Activated T-cell treated with anti-CD3 and anti-CD28 coated beads, Interleukin-2, amount 50 U/mL, for 48 hours (primary cell): ENCODE measurements at places on chromosomes 1 and 21.

GRCh38 chr1:60311838-60312237 is 238.3 kb upstream of the C1orf87 start:
- no peak for DNase-seq

- DNase-seq, result peak; percentile 50
These were observed 612.9 kb downstream of the PTPRU start for GRCh38 chr1:29849038-29849750.

GRCh38 chr1:19044975-19045831 is 88.7 kb upstream of the IFFO2 start:
- peak; percentile 38 for DNase-seq

GRCh38 chr1:153466908-153467307 is 6.5 kb upstream of the S100A7 start:
- DNase-seq, result no peak

GRCh38 chr1:14896381-14897079 is 257.0 kb upstream of the TMEM51 start:
- no peak for DNase-seq

DNA sequence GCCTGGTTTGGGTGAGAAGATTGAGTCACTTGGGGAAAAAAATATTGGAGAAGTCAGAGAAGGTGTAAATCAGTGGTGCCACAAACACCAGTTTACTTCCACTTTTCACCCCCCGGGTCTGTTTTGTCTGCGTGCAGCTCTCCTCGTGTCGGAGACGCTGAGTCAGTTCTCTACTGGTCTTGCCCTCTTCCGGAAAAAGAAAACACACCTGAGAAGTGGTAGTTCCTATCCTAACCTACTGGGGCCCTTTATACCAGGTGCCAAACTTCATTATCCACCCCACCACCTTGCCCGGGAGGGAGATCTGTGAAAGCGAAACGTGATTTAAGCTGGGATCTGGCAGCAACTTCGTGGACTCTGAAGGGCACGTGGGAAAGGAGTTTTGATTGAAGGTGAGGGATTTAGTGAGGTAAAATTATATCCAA is 855 bp upstream of the IVNS1ABP start:
- DNase-seq, result peak; percentile 75

GRCh38 chr1:6384962-6385361 is 8.6 kb downstream of the ACOT7 start:
- DNase-seq, result no peak

DNA sequence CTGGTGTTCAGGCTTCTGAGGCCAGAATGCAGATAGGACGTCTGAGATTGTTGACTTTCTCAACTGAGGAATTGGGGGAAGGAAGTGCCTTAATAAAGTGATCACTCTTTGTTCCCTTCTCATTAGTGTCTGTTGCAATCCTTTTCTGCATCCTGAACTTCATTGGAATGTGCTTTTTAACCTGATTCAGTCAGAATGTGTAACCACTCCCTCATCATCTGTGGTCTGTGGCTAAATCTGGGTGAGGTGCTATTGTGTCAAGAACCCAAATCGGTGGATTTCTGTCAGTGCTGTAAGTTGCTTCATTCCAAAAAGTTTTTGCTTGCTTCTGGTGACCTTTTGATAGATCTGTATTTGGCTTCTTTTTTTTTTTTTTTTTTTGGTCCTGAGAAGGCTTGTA is 38.2 kb downstream of the ARID1A start:
- DNase-seq, result no peak

DNA sequence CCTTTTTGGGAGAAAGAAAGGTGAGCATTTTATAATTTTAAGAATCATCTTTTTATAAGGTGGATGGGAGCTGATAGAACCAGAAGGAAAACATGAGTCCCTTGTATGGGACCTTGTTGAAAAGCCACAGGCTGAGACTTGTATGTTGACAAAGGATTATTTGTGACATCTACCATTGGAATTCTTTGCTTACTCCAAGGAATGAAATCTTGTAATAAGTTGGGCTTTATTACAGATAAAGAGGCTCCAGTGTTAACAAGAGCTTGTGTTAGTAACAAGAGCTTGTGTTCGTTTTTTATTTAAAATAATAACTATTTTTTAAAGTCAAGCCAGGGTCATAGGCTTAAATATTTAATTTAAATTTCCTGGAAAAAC is 201.1 kb upstream of the CHRM3 start:
- DNase-seq, result no peak

DNA sequence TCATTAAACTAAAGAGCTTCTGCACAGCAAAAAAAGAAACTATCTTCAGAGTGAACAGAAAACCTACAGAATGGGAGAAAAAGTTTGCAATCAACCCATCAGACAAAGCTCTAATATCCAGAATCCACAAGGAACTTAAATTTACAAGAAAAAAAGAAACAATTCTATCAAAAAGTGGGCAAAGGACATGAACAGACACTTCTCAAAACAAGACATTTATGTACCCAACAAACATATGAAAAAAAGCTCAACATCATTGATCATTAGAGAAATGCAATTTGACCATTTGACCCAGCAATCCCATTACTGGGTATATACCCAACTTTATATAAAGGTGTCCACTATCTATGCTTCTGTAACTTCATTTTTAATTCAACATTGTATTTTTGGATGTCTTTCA is 31.1 kb upstream of the VN1R5 start:
- DNase-seq, result no peak

DNA sequence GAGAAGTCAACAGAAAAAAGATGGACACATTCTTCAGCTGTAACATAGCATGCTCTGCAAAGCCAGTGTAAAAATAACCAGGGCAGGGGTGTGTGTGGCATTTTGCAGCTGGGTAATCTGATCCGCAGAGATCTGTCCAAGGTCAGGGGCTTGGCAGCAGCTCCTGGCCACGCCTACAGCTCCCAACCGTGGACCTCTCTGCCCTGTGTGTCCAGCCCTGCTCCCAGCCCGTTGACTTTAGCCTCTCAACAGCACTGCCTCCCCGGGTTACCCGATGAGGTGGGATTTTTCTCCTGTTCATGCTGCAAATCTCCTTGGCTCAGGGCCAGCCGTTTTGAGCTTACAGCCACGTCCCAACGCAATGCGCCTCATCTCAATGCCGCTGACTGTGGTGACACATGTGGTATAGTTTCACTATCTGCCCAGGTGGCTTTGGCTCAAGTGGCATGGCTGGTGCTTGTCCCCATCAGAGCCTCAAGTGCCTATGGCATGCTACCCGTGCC is 68.1 kb downstream of the VWA5B1 start:
- no peak for DNase-seq

- no peak for DNase-seq
These were observed 406.7 kb downstream of the RWDD3 start for GRCh38 chr1:95640746-95641145.

DNA sequence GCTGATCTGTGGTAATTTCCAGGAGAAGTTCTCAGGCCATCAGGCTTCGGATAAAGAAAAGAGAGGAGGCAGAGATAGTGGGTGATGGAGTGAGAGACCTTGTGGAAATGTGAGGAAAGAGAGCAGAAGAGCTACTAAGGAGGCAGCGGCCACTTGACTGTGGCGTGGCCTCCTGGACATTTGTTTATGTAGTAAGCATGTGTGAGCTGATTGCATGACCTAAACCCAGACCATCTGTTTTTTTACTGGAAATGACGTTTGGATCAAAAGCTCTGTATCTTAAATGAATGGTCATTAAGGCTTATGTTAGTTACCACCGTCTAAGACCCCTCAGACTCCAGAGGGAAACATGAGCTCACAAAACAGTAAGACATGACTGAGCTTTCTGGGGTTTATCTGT is 13.6 kb downstream of the ATP1B1 start:
- no peak for DNase-seq

DNA sequence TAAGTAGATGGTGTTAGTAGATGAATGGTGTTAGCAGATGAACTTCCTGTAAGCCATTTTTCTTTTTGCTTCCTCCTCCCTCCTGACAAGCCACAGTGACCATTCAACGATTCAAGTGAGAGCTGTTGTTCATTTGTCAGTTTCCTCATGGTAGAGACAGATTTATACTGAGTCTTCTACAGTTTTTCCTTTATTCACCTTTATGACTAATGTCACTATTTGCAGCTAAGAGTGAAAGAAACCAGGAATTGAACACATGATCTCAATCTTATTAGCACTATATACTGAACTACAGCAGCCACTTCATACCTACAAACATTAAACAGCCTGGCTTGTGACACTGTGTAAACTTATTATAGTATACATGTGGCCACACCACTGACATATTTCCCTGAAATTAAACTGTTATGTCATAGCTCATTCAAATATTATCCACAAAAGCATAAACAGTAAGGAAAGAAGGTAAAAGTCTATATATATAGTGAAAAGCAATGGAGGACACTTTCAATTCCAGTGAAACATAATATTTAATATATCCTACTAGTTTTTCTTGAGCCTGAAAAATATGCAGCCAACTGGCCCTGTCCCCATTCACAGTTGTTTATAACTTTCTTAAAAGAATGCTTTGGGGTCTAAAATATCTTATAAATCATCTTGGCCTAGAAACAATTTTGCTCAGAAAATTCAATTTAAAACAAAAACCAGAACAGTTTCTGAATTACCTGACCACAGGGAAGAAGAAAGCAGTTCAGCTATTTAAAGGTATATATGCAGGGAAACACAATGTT is 566.9 kb upstream of the ZRANB2 start:
- no peak for DNase-seq

- DNase-seq, result no peak
These were observed 44.2 kb upstream of the ZYG11A start for GRCh38 chr1:52798331-52798730.

- DNase-seq, result no peak
These were observed 86.1 kb upstream of the ADGRL2 start for GRCh38 chr1:81714636-81715035.

- no peak for DNase-seq
These were observed 27.3 kb downstream of the RRP1 start for GRCh38 chr21:43816611-43817071.

DNA sequence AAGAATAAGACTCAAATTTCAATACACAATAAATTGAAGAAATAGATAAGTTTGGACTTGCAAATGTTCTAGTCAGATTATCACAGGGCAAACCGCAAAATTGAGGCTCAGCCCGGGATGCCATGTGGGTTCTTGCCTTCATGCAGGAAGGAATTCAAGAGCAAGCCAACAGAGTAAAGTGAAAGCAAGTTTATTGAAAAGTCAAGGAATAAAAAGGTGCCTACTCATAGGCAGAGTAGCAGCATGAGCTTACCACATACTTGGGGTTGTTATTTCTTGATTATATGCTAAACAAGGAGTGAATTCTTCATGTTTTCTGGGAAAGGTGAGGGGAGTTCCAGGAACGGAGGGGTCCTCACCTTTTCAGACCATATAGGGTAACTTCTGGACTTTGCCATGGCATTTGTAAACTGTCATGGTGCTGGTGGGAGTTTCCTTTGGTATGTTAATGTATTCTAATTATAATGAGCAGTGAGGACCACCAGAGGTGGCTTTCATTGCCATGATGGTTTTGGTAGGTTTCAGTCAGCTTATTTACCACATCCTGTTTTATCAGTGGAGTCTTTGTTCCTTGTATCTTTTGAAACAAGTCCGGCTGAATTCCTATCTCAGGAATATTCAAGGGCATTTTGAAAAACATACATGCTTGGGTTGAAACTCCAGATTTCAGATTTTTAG is 2.0 kb upstream of the OR2AK2 start:
- no peak for DNase-seq

GRCh38 chr1:2471159-2471471 is 5.0 kb upstream of the PLCH2 start:
- no peak for DNase-seq

GRCh38 chr1:209176866-209177430 is 406.6 kb upstream of the CAMK1G start:
- no peak for DNase-seq

GRCh38 chr1:4146101-4146500 is 246.0 kb upstream of the C1orf174 start:
- DNase-seq, result no peak

DNA sequence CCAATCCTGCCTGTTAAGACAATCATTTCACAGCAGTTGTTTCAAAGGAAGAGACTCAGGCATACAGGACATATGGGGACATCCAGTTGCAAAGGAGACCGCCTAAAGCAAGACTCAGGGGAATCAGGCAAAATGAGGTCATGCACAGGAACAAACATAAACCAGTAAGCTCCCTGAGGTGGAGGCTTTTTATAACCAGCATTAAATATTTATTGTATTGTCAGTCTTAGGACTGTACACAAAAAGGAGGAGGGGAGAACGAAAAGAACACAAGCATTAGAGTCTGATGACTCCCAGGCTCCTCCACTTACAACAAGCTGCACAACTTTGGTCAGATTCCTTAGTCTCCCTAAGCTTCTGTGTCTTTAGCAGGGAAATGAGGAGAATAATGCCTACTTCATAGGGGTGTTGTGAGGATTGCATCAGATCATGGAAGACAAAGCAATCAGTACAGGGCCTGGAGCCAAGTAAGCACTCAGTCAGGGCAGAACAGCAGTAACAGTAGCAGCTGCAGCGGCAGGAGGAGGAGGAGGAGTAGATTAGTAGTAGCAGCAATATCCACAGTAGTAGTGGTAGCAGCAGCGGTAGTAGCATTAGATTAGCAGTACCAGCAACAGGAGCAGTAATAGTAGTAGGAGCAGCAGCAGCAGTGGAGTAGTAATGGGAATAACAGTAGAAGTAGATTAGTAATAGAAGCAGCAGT is 54.2 kb upstream of the SPATA6 start:
- no peak for DNase-seq

DNA sequence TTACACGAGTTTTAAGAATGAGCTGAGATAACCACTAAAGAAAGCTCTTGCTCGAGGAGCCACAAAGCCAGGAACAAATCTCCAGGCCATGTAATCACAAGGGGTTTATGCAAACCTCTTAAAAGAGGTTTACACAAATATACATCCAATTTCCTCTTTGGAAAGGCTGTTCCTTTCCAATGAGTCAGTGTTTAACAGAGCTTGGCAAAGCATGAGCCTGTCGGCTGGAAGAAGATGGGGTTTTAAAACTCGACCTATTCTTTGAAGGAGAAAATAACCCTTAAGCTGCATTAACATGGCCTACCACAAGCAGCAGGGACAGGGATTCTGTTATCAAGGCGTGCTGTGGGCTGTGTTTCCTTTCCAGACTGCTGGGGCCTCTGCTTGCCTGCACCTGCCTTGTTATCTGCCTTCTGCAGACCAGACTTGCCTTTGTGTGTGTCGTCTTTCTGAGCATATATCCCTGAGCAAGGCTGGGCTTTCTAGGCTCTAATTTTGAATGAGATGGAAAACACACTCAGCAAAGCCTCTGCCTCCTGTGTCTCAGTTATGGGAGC is 40.6 kb upstream of the CYP2J2 start:
- no peak for DNase-seq

GRCh38 chr1:200738327-200738948 is at the start of gene CAMSAP2:
Gene CAMSAP2, plus strand, starts transcription at chr1:200738893. Its CDS starts 935 bp downstream, at chr1:200739828.
- DNase-seq, result peak; percentile 70

- peak; percentile 15 for DNase-seq
These were observed 2.3 kb upstream of the MSTO1 start for GRCh38 chr1:155607708-155608107.

DNA sequence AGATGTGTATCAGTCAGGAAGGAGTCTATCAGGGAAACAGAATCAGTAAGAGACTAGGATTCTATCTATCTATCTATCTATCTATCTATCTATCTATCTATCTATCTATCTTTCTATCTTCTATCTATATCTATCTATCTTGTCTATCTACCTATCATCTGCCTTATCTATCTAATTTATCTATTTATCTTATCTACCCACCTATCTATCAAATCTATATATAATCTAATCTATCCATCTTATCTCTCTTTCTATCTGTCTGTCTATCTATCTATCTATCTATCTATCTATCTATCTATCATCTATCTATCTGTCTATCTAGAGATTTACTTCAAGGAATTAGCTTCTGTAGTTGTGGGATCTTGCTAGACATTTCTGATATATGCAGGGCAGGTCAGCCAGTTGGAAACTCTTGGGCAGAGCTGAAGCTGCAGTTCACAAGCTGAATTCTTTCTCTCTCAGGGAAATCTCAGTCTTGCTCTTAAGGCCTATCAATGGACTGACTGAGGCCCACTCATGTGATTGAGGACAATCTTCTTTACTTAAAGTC is 140.2 kb upstream of the JUN start:
- no peak for DNase-seq
